ENCODE measurements at places on chromosomes 2 and 18.

GRCh38 chr2:73987109-73987947 is 2.6 kb downstream of the TET3 start:
- peaks cover 47% of the 10 kb centered on the region for H3K4me1 ChIP-seq
- H3K4me3 ChIP-seq = peak overlapping the region; percentile 0
- H3K27ac ChIP-seq = no peak overlapping the region
- H3K27me3 ChIP-seq = no peaks in the 10 kb centered on the region
- DNase-seq = no peak

GRCh38 chr2:182445391-182445965 is 18.6 kb upstream of the PDE1A start:
- H3K36me3 ChIP-seq = no peaks in the 10 kb centered on the region
- peaks cover 22% of the 10 kb centered on the region for H3K4me1 ChIP-seq
- peak overlapping the region; percentile 49 for H3K27ac ChIP-seq
- DNase-seq = no peak

GRCh38 chr2:36672199-36672598 is 24.3 kb upstream of the VIT start:
- no peaks in the 10 kb centered on the region for H3K4me1 ChIP-seq
- no peaks in the 10 kb centered on the region for H3K36me3 ChIP-seq
- DNase-seq = no peak
- H3K27ac ChIP-seq = no peak overlapping the region
- no peaks in the 10 kb centered on the region for H3K27me3 ChIP-seq
- no peak overlapping the region for H3K4me3 ChIP-seq

GRCh38 chr2:210798180-210798579 is 241.8 kb downstream of the CPS1 start:
- H3K27ac ChIP-seq = no peak overlapping the region
- no peaks in the 10 kb centered on the region for H3K4me1 ChIP-seq
- no peaks in the 10 kb centered on the region for H3K27me3 ChIP-seq
- H3K36me3 ChIP-seq = no peaks in the 10 kb centered on the region
- no peak for DNase-seq

DNA sequence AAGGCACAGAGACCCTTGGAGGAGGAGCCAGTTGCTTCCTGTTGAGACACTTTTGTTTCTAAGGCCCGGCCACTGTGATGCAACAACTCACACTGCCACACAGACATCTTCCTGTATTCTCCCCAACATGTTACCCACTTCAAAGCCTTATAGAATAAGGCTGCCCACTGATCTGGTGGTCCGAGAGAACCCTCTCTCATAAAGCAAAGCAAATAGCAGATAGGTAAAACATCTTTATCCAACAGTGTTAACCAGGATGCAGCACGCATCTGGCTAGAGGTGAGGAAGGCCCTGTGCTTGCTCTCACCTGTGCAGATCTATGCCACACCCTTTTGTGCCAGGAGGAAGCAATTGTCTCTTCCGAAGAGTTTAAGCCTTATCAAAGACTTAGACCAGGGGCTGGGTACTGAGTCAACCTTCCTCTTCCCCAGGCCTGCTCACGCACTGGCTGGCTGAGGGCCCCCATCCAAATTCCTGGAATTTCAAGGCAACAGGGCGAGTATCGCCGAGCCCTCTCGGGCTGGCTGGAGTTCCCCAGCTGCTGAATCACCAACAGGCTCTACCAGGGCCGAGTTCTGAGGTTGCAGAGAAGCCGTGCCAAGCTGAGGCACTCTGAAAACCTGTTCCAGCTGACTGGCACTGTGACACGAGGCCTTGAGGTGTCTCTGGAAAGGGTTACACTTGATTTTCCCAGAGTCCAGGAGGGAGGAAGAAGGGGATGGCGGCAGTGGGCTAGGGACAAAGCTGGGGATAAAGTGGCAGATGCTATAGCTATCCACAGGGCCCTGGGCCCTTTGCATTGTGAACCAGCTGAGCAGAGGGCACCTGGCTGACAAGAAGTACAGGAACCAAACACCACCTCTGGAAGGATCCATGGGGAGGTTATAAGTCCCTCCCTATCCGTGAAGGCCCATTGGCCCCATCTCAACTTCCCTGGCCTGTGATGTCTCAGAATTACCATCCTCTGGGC is 29.3 kb downstream of the TGFA start:
- peaks cover 13% of the 10 kb centered on the region for H3K4me1 ChIP-seq
- H3K36me3 ChIP-seq = no peaks in the 10 kb centered on the region
- no peak for DNase-seq
- no peak overlapping the region for H3K27ac ChIP-seq
- no peak overlapping the region for H3K4me3 ChIP-seq
- H3K27me3 ChIP-seq = no peaks in the 10 kb centered on the region

- H3K36me3 ChIP-seq = no peaks in the 10 kb centered on the region
- H3K27ac ChIP-seq = no peak overlapping the region
- H3K27me3 ChIP-seq = no peaks in the 10 kb centered on the region
- H3K4me1 ChIP-seq = no peaks in the 10 kb centered on the region
- no peak overlapping the region for H3K4me3 ChIP-seq
- no peak for DNase-seq
These were observed 17.5 kb downstream of the IL1B start for GRCh38 chr2:112819081-112819480.

DNA sequence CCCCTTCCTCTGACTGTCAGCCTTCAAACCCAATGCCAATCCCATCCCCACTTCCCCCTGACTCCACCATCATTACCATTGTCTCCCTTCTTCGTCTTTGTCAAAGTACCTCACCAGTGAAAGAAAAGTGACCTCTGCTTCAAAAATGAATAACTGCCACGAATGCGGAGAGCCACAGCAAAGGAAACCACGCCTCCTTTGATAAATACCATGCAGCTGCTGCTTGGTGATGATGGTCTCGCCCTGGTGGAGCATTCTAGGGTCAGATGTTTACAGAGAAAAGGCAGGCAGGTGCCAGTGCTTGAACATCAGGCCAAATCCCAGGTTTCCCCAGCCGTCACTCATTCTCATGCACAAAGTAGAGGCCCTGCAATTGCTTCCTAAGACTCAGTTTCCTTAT is 162.2 kb downstream of the BCL11A start:
- no peak overlapping the region for H3K27ac ChIP-seq
- no peaks in the 10 kb centered on the region for H3K27me3 ChIP-seq
- H3K4me1 ChIP-seq = no peaks in the 10 kb centered on the region
- no peaks in the 10 kb centered on the region for H3K36me3 ChIP-seq

DNA sequence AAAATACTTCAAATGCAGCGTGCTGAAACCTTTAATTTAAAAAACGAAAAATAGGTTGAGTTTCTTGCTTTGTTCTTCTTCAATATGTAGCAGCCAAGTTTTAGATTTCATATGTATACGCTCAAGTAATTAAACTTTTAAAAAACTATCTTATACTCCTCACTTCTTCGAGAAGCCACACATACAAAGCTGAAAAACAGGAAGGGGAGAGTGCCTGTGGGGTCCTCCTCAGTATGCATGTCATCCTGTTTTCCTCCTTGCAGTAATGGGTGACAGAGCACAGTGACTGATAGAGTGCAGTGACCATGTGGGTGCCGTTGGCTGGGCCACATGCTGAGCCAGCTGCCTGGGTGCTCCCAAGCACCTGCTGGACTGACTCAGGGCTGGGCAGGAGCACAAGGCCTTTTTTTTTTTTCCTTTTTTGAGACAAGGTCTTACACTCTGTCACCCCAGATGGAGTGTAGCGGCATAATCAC is 33.3 kb downstream of the UXS1 start:
- H3K27ac ChIP-seq = no peak overlapping the region
- no peak overlapping the region for H3K4me3 ChIP-seq
- no peaks in the 10 kb centered on the region for H3K4me1 ChIP-seq
- no peak for DNase-seq
- peaks cover 15% of the 10 kb centered on the region for H3K36me3 ChIP-seq

- H3K4me3 ChIP-seq = no peak overlapping the region
- no peaks in the 10 kb centered on the region for H3K27me3 ChIP-seq
- H3K4me1 ChIP-seq = no peaks in the 10 kb centered on the region
- no peak for DNase-seq
- H3K36me3 ChIP-seq = no peaks in the 10 kb centered on the region
- no peak overlapping the region for H3K27ac ChIP-seq
These were observed 23.4 kb upstream of the C1D start for GRCh38 chr2:68086166-68086565.

DNA sequence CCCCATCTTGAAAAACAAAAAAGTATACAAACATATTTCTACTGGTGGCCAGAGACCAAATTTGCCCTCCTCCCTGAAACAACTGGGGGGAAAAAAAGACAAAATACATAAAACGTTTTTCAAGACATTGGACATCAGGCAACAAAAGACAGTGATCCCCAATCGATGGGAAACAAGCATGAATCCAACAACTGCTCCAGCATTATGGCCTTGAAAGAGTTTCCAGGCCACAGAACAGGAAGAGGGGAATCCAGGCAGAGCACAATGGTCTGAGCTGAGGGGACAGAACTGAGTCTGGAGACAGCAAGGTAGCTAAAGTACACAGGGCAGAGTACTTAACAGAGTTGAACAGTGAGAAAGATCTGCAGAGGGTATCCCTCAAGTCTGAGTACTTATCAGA is 4.4 kb downstream of the CCDC88A start:
- H3K36me3 ChIP-seq = no peaks in the 10 kb centered on the region
- no peaks in the 10 kb centered on the region for H3K27me3 ChIP-seq
- H3K4me1 ChIP-seq = peaks cover 4% of the 10 kb centered on the region
- no peak overlapping the region for H3K27ac ChIP-seq
- DNase-seq = no peak

DNA sequence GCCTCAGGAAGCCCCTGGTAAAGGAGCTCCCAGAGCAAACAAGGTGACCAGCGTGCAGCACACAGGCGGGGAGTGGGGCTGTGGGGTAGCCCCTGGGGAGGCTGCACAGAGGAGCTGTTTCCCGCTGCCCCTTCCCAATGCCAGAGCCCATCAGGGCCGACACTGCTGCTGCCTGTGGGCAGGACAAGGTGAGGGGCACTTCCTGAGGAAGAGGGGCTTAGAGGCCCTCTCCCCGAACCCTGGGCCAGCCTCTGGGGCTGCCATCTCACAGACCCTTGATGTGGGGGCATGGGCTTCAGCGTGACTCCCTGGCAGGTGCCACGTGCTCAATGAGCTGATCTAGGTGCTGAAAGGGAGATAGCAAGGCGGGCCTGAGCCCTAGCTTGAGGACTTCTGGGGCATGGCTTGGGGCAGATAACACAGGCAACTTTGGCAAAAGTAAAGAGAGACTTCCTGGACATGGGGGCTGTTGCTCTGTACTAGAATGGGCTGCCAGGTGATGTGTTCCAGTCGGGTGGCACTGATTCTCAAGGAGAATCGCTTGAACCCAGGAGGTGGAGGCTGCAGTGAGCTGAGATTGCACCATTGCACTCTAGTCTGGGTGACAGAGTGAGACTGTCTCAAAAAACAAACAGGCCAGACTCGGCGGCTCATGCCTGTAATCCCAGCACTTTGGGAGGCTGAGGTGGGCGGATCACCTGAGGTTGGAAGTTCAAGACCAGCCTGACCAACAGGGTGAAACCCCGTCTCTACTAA is 9.9 kb upstream of the KLF11 start:
- no peaks in the 10 kb centered on the region for H3K36me3 ChIP-seq
- no peak overlapping the region for H3K27ac ChIP-seq
- DNase-seq = no peak
- no peak overlapping the region for H3K4me3 ChIP-seq

DNA sequence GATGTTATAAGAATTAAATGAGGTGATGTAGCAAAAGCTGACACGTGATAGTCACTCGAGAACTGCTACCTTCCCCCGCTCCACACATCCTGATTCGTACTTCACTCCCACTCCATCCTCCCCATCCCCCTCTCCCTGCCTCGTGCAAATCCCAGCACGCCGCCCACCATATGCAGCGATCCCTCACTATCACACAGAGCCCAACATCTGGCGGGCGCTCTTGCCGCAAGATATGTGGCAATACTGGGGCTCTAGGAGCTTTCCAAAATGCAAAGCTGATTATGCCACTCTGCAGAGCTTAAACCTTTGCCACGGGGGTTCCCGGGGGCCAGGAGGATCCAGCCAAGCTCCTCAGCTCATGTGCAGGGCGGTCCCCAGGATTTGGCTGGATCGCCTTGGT is 37.4 kb downstream of the DNMT3A start:
- no peak for DNase-seq
- H3K27ac ChIP-seq = no peak overlapping the region
- peaks cover 16% of the 10 kb centered on the region for H3K4me1 ChIP-seq
- H3K4me3 ChIP-seq = no peak overlapping the region

DNA sequence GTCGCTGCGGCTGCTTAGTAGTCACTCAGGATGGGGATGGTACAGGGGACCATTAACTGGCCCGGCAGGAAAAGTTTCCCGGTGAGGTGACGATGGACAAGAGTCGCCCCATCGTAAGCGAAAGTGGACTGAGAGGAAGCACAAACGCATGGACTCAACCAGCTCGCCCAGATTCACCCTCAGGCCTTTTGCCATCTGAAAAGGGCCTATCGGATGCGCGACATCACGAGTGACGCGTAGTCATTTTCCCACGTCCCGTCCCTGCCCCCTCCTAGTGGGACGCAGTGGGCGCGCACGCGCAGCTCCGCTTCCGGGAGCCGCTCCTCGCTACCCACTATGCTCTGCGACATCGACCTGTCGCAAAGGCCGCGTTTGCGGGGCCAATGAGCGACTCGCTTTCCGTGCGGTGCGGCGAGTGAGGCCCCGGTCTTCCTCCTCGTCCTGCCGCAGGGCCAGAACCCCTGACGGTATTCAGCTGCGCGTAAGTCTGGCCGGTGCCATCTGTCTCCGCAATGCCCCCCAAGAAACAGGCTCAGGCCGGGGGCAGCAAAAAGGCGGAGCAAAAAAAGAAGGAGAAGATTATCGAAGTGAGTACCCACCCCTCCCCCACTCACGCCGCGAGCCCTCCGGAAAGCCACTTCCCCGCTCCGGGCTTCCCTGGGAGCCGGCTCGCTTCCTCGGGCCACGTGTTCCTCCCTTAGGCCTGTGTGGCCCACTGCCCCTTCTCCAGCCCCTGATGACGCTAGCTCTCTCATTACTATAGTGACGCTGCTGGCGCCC is at the start of gene ZC3H15:
ZC3H15 (plus strand) TSS at position 390 of the 780 bp plus-strand sequence; CDS start at position 513, 123 bp downstream.
- no peaks in the 10 kb centered on the region for H3K27me3 ChIP-seq
- H3K36me3 ChIP-seq = no peaks in the 10 kb centered on the region
- H3K27ac ChIP-seq = peak within 1 kb of the TSS; percentile 87
- peaks cover 43% of the 10 kb centered on the region for H3K4me1 ChIP-seq
- DNase-seq = peak; percentile 99

DNA sequence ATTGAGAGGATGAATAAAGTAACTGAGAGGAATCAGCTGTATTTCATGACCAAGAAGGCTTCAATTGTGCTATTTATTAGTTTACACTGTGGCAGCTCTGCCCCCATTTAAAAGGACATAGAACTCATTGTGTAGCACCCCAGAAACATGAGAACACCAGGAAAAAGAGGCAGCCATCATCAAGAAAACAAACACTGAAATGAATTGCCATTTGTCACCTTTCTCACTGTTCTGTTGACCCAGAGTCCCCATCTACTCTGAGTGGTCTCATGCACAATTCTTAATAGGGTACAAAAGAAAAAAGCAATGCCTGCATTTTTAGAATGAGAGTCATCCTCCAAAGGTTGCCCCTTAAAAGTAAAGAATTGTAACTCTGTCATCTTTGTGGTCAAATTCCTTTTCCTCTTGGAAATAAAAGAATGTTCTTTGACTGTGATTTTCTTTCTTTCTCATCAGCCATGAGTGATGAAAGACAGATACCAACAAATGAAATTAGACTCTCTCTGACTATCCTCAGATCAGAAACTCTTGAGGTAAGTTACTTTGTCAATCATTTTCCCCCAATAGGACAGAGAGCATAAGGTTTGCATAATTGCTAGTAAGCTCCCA is 1941.9 kb upstream of the PIK3C3 start:
- no peak overlapping the region for H3K27ac ChIP-seq
- DNase-seq = no peak
- no peaks in the 10 kb centered on the region for H3K27me3 ChIP-seq
- no peaks in the 10 kb centered on the region for H3K36me3 ChIP-seq
- no peaks in the 10 kb centered on the region for H3K4me1 ChIP-seq

- peak; percentile 15 for DNase-seq
- peaks cover 38% of the 10 kb centered on the region for H3K36me3 ChIP-seq
- no peak overlapping the region for H3K4me3 ChIP-seq
- no peak overlapping the region for H3K27ac ChIP-seq
These were observed 13.2 kb downstream of the ITM2C start for GRCh38 chr2:230877759-230878598.
